Amniotic stem cell (primary cell): ENCODE measurements at places on chromosomes 4 and X.
A peak's percentile ranks its signal among the peaks of the same experiment; 100 is the strongest.

GRCh38 chr4:78484574-78484973 is 67.0 kb upstream of the ANXA3 start:
- DNase-seq, result no peak

GRCh38 chr4:56197387-56197786 is 189.9 kb downstream of the AASDH start:
- no peak for DNase-seq

DNA sequence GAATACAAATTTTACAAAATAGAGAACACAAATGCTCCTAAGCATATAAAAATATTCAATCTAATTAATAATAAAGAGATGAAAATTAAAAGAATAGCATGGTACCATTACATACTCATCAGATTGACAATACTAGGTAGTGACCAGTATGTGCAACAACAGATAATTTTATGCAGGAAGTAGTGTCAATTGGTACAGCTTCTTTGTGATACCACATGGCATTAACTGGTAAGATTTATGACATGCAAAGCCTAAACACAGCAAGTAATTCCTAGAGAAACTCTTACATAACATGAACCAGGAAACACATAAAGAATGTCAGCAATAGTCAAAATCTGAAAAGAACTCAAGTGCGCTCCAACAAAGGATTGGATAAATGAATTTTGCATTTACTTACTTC is 26.3 kb downstream of the CXCL2 start:
- no peak for DNase-seq

DNA sequence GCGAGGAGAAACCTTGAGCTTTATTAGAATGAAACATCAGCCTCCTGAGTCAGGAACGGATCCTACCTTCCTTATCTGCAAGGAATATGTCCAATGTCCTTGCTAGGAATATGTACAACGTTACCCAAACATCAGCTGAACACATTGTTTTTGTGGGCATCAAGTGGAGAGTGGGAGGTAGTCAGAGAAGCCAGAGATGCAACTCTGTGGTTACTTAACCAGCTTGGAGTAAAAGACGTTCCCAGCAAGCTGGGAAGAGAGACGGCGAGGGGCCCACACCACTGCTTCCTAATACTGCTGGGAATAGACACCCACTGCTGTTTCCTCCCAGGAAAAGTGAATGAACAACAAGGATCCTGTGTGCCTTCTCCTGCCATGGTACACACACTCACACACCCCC is 74.4 kb upstream of the PLAC1 start:
- no peak for DNase-seq

- DNase-seq, result no peak
These were observed 23.3 kb downstream of the HOPX start for GRCh38 chr4:56657818-56658217.

DNA sequence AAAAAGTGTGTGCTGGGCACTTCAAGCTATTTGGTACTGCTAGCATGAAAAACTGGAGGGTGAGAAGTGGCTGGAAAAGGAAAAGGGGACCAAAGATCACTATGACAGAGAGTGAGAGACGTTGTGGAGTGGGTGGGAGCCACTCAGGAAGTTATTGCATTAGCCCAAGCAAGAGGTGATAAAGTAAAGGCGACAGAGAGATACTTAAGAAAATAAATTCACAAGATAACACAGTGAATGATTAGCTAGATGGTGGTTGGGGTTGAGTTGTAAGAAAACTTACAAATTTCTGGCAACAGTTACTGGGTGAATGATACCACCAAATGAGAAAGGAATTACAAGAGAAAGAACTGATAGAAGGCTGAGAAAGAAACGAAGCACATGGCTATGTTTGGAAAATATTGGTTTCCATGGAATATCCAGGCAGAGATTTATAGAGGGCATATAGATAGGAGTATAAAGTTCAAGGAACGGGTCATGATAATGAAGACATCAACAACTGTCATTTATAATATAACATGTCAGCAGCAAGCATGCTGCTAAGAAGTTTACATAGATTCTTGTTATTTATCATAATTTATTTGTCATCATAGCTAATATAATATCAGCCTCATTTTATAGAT is 60.7 kb downstream of the CASK start:
- no peak for DNase-seq

DNA sequence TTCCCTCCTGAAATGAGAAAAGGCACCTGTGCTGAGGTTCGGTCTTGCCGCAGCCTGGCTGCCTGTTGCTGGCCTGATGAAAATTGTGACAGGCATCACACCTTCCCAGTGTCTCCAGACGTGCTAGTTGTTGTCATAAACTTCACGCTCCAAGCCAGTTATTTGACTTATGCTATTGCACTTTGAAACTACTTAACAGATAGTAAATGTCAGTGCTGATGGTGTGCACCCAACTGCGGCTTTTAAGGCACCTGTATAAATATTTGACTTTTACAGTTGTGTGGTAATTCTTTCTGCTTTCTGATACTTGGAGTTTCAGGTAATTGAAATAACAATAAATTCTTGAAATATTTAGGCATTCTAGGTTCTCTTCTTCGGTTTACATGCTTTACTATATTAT is 1.8 kb downstream of the WWC2 start:
- no peak for DNase-seq

- DNase-seq, result peak; percentile 32
These were observed 58.1 kb downstream of the MAML3 start for GRCh38 chr4:140095694-140096482.

- no peak for DNase-seq
These were observed 3.1 kb downstream of the KDM6A start for GRCh38 chrX:44876086-44876485.

- no peak for DNase-seq
These were observed 36.0 kb upstream of the MXD4 start for GRCh38 chr4:2297606-2298531.

DNA sequence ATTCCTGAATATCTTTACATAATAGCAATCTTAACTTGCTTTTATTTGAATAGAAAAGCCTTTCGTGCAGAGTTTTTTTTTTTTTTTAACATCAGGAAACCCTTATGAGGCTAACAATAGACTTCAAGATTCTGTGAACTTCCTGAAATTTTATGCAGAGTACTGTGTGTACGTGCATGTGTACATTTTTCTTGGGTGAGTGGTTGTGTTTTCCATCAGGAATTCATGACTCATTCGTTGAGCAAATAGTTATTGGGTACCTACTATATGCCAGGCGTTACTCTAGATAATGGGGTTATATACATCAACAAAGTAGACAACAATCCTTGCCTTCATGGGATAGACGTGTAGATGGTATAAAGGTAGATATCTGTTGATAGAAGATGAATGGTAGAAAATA is 59.1 kb downstream of the MRPL1 start:
- peak; percentile 62 for DNase-seq
